Putamen (tissue), 1 donor: ENCODE measurements at places on chromosomes 1 and 21.

- DNase-seq: no peak
These were observed 7.2 kb downstream of the APCS start for GRCh38 chr1:159594625-159595405.

GRCh38 chr1:213568929-213569815 lies 418.6 kb upstream of the PROX1 start:
- DNase-seq: no peak

DNA sequence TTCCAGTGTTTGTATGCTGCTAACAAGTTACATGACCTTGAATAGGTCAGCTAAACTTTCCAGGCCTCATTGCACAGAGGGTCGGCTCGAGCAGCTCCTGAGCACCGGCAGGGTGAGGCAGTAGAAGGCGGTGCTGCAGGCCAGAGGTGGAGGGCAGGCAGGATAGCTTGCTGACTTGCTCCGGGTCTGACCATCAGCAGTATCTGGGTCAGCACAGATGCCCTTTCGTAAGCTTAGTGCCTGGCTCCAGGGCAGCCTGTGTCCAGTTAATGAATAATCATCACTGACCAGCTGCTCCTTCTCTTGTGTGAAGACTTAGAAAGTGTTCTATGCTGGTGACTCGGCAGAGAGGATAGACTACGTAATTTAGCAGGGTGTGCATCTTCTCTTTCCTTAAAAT lies 6.9 kb downstream of the MAPKAPK2 start:
- no peak for DNase-seq

- no peak for DNase-seq
These were observed 63.4 kb upstream of the RAB3GAP2 start for GRCh38 chr1:220335668-220336067.
